Endodermal cell (in vitro differentiated cells): ENCODE measurements at places on chromosomes 13 and 19. TPM values are rescaled to one million over a fixed set of nuclear protein-coding genes. Genes with fewer than 3 reads are reported as not detected.

The SLC10A2 gene
- total RNA-seq, result not detected in 3 replicates

The SH2D3A gene
- total RNA-seq, result 10.4 to 16.8 TPM (median 10.7 TPM) in 3 replicates

The EDDM13 gene
- not detected in 2 replicates for total RNA-seq

The CACNG6 gene
- total RNA-seq, result 1.8 to 2.8 TPM (median 1.8 TPM) in 3 replicates

The FXYD1 gene
- total RNA-seq, result 0.86 to 1.4 TPM in 2 of 3 replicates, not detected in the other

The COL5A3 gene
- total RNA-seq, result 0.33 TPM in 1 of 3 replicates, not detected in the others

The CTXN1 gene
- total RNA-seq, result 60.1 and 66.0 TPM in 2 replicates

The SIPA1L3 gene
- total RNA-seq, result 28.6 to 55.2 TPM (median 42.8 TPM) in 3 replicates

The CEACAM16 gene
- not detected in 3 replicates for total RNA-seq

The TSC22D1 gene
- 90.1 and 95.9 TPM in 2 replicates for total RNA-seq

- H3K27me3 ChIP-seq, result no peaks in the 10 kb centered on the region
- no peak for DNase-seq
- H3K4me3 ChIP-seq, result no peak overlapping the region
- peaks cover 4% of the 10 kb centered on the region for H3K4me1 ChIP-seq
These were observed 33.6 kb downstream of the ZNF701 start for GRCh38 chr19:52603558-52604207.

DNA sequence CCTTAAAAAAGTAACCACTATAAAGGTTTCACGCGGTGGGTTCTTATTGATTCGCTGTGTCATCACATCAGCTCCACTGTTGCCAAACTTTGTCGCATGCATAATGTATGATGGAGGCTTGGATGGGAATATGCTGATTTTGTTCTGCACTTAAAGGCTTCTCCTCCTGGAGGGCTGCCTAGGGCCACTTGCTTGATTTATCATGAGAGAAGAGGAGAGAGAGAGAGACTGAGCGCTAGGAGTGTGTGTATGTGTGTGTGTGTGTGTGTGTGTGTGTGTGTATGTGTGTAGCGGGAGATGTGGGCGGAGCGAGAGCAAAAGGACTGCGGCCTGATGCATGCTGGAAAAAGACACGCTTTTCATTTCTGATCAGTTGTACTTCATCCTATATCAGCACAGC, 30.6 kb downstream of the FGF9 start:
- H3K27me3 ChIP-seq, result no peaks in the 10 kb centered on the region
- H3K4me3 ChIP-seq, result no peak overlapping the region
- no peaks in the 10 kb centered on the region for H3K4me1 ChIP-seq
- DNase-seq, result no peak
- H3K27ac ChIP-seq, result no peak overlapping the region
- no peaks in the 10 kb centered on the region for H3K36me3 ChIP-seq

- no peak for DNase-seq
- H3K27me3 ChIP-seq, result no peaks in the 10 kb centered on the region
- H3K4me3 ChIP-seq, result no peak overlapping the region
These were observed 335.2 kb downstream of the MYO16 start for GRCh38 chr13:108964606-108965005.

GRCh38 chr19:2041683-2042484, 9.2 kb downstream of the MKNK2 start:
- H3K36me3 ChIP-seq, result peaks cover 46% of the 10 kb centered on the region
- peak overlapping the region; percentile 61 for H3K27ac ChIP-seq
- H3K4me3 ChIP-seq, result peak overlapping the region; percentile 68
- peak; percentile 99 for DNase-seq

DNA sequence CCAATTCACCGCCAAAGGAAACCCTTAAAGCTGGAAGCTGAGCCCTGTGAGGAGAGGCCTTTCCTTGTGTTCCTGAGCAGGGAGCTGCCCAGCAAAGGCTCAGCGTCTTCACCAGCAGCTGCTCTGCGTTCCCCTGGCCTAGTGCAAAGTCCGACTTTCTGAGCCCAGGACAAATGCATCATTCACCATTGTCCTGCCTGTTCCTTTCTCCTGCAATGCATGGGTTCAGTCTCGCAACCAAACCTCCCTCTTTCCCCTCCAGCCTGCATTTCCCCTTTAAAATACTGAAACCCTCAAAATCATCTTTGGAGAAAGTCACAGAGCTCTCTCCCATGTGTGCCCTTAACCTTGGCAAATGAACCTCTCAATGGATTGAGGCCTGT, 12.9 kb upstream of the TMEM255B start:
- no peak overlapping the region for H3K4me3 ChIP-seq
- no peaks in the 10 kb centered on the region for H3K27me3 ChIP-seq
- H3K36me3 ChIP-seq, result no peaks in the 10 kb centered on the region
- no peak for DNase-seq
- H3K27ac ChIP-seq, result peak overlapping the region; percentile 26

GRCh38 chr13:21785990-21786389, 115.1 kb downstream of the FGF9 start:
- H3K4me3 ChIP-seq, result no peak overlapping the region
- no peak for DNase-seq
- no peaks in the 10 kb centered on the region for H3K27me3 ChIP-seq
- H3K36me3 ChIP-seq, result no peaks in the 10 kb centered on the region

GRCh38 chr13:40445557-40445990, 220.9 kb downstream of the FOXO1 start:
- H3K4me1 ChIP-seq, result no peaks in the 10 kb centered on the region
- no peak overlapping the region for H3K4me3 ChIP-seq
- H3K27ac ChIP-seq, result no peak overlapping the region

DNA sequence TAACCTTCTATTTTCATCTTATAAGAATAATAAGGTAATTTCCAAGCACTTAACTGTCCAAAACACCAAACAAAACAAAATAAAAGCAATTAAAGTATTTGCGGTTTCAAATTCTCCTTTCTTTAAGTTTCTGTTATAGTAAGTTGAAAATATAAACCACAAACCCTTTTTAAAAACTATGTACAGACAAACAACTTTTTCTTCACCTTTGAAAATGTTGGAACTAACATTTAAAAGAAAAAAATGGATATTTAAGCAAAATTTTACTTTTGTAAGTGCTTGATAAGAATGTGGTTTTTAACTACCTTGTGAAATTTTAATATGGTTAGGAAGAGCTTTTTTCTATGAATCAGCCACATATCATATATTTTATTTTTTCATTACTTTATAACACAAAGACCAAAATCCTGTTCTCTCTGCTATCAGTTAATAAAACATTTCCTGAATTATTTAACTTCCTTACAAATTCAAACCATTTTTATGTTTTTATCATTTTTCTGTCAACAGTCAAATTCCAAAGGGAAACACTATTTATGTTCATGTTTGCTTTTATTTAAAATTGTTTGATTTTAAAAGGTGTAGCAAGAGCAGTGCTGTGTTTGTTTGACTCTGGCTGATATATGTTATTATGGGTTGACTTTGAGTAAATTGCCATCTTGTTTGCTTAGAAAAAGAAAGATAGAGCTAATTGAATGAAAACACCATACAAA, 554.1 kb upstream of the KLHL1 start:
- no peaks in the 10 kb centered on the region for H3K27me3 ChIP-seq
- DNase-seq, result no peak
- no peaks in the 10 kb centered on the region for H3K4me1 ChIP-seq
- H3K27ac ChIP-seq, result no peak overlapping the region

DNA sequence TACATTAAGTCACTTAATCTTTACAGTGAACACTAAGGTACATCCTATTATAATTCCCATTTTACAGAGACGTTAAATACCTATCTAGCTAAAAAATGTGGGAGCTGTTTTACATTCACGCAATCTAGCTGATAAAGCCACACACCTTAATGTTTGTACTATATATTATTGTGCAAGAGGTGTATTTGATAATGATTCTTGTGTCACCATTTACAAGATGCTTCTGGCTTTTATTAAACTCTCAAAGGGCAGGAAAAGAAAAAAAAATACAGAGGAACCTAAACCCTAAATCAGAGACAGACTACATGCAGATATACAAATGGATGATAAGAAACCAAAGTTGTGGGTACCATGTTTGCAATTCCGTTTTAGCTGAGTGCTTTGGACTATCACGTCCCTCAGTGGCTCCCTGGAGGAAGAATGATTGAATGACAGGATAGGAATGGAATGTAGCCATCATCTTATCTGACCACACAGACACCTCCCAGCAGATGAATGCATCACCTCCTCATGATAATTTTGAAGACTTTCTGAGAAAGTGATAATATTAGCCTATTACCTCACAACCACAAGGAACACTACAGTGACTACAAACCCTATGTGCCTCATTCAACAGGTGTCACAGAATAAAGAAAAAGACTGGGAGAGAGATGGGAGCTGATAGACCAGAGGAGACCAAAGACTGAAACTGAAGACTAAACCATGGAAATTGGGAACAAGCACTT, 230.5 kb upstream of the SERP2 start:
- no peaks in the 10 kb centered on the region for H3K27me3 ChIP-seq
- no peak overlapping the region for H3K27ac ChIP-seq
- peaks cover 15% of the 10 kb centered on the region for H3K4me1 ChIP-seq
- H3K4me3 ChIP-seq, result peak overlapping the region; percentile 79
- DNase-seq, result no peak
- H3K36me3 ChIP-seq, result no peaks in the 10 kb centered on the region

DNA sequence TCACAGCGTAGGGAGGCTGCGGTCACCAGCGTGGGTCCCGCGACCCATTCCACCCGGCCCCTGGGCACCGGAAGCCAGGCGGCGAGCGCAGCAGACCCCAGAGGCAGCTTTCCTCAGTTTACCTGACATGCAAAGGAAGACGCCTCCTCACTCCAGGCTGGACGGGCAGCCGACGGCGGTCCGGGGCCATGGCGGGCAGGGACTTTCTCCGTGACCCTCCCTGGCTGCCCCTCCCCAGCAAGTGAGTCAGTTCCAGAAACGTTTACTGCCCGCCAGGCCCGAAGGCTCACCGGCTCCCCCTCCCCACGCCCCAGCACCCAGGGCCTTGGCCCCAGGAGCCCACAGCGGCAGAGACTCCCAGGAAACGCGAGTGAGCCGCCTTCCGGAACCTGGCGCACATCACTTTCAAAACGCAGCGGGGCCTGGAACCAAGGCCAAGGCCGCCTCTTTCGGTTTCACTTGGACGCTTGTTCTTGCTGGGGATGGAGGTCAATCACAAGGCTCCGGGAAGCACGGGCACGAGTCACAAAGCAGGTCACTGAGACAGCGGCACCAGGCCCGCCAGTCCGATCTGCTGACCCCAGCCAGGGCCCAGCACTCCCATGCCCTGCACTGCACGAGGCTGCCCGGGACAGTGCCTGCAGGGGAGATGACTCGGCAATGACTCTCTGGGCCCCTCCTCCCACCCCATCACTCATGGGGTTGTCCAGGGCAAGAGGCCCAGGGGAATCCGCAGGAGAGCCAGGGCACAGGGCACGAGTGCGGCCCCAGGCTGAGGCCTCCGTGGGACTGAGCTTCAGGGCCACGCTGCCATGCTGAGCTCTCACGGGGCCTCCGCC, 5.3 kb downstream of the SBNO2 start:
- no peaks in the 10 kb centered on the region for H3K27me3 ChIP-seq
- peak overlapping the region; percentile 32 for H3K27ac ChIP-seq
- DNase-seq, result no peak
- no peaks in the 10 kb centered on the region for H3K36me3 ChIP-seq
- H3K4me3 ChIP-seq, result no peak overlapping the region
- peaks cover 5% of the 10 kb centered on the region for H3K4me1 ChIP-seq

- no peak overlapping the region for H3K4me3 ChIP-seq
- H3K27ac ChIP-seq, result no peak overlapping the region
- DNase-seq, result no peak
- no peaks in the 10 kb centered on the region for H3K36me3 ChIP-seq
These were observed 19.9 kb upstream of the RFC3 start for GRCh38 chr13:33798023-33798422.

DNA sequence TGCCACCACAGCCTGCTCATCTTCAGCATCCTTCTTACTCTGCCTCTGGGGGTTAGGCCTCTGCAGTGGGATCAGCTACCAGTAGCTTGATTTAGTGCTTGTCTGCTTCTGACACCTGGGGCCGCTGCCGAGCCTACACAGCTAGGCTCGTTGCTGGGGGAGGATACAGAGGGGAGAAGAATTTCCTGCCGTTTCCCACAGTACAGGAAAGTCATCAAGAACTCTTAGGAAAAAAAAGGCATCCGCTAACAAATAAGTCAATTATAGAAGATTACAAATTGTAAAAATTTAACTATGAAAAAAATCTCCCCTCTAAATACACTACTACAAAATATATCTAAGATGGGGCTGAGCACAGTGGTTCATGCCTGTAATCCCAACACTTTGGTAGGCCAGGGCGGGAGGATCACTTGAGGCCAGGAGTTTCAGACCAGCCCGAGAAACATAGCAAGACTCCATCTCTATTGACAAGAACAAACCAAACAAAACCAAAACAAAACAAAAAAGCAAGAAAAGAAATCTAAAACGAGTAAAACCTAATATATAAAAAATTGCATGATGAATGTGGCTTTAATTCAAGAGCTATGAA, 26.7 kb downstream of the LATS2 start:
- no peaks in the 10 kb centered on the region for H3K4me1 ChIP-seq
- no peak overlapping the region for H3K4me3 ChIP-seq
- H3K36me3 ChIP-seq, result peaks cover 26% of the 10 kb centered on the region
- no peak for DNase-seq

DNA sequence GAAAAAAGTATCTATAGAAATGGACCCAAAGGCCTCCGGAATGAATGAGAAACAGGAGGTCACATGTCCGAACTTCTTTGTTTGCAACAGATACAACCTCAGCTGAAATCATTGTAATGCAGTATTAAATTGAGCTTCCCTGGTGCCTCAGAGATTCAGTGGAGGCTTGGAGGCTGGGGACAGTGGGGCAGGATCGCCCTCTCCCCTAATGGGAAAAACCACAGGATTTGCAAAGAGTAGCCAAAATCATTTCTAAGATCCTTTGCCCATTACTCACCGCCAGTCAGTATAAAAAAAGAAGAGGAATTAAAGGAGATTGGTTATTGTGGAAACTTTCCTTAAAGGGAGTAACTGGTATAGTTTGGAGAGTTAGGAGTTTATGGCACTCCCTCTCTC, 30.4 kb upstream of the IRS2 start:
- H3K4me3 ChIP-seq, result no peak overlapping the region
- H3K27me3 ChIP-seq, result no peaks in the 10 kb centered on the region

- H3K27me3 ChIP-seq, result no peaks in the 10 kb centered on the region
- peak overlapping the region; percentile 61 for H3K27ac ChIP-seq
- DNase-seq, result no peak
- peaks cover 17% of the 10 kb centered on the region for H3K36me3 ChIP-seq
These were observed 768 bp upstream of the SLC44A2 start for GRCh38 chr19:10624585-10624984.

DNA sequence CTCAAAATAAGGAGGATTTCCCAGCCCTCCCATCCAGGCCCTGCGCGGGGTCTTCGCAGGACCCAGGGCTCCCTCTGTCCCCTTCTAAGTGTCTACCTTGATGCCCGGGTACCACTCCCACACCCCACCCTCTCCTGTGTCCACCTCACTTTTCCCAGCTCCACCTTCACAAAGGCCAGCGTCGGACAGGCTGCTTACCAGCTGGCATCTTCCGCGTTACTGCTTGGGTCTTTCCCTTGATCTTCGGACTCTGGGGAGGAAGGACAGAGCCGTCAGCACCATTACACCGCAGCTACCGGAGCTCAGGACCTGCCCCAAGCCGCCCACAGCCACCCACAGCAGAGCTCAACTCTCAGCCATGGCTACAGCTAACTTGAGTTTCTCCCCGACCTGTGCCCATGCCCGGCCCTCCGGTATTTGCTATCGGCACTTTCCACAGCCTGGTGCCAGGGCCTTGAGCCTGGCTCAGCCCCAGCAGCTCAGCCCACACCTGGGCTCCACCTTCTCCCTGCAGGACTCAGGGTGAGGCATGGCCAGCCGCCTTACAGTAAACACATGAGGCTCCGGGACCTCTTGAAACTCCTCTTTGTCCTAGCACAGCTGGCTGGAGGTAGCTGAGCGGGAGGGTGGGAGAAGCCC, 3.8 kb downstream of the C13orf46 start:
- no peak overlapping the region for H3K4me3 ChIP-seq
- DNase-seq, result no peak
- H3K4me1 ChIP-seq, result peaks cover 3% of the 10 kb centered on the region
- H3K36me3 ChIP-seq, result no peaks in the 10 kb centered on the region
- H3K27me3 ChIP-seq, result no peaks in the 10 kb centered on the region
- no peak overlapping the region for H3K27ac ChIP-seq
